ENCODE measurements at places on chromosomes 4 and X.

DNA sequence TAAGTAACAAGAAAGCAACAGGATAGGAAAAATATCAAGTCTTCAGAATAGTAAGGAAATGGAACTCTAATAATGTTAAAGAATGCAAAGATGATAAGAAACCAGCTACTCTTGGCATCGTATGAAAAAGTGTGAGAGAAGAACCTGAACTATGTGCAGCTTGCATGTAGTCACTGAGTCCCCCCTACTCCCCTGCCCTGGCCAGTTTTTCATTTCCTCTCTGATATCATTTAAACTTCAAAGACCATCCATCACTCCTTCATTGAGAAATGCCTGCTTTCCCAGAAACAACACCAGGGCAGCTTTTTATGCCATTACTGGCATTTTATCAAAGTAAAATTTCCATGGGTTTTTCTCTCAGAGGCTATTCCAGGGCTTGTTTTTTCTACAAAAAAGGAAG is 28.1 kb downstream of the INPP4B start:
- DNase-seq = peak; percentile 13

GRCh38 chrX:108439426-108439942 is at the start of gene COL4A5:
COL4A5 (plus strand) TSS chrX:108439838; CDS start chrX:108440126, 288 bp downstream.
- DNase-seq = peak; percentile 22

DNA sequence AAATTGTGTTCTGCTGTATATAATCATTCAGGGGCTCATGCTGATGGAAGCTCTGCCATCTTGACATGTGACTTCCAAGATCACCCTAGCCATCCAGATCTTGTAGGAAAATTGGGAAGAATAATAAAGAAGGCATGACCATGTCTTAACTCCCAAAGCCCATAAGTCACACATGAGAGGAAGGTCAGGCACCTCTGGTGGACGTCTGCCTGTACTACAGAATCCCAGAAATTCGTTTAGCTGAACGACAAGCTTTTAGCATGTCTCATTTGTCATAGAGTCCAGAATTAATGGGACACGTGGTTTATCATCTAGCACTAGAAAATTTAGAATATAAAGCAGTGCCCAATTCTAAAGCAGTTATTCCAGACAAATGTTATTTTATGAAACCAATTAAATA is 212.7 kb downstream of the CENPC start:
- no peak for DNase-seq

- no peak for DNase-seq
These were observed 229.2 kb upstream of the AGA start for GRCh38 chr4:177671387-177671786.

GRCh38 chr4:150080337-150080736 is 2.1 kb downstream of the DCLK2 start:
- DNase-seq = no peak

DNA sequence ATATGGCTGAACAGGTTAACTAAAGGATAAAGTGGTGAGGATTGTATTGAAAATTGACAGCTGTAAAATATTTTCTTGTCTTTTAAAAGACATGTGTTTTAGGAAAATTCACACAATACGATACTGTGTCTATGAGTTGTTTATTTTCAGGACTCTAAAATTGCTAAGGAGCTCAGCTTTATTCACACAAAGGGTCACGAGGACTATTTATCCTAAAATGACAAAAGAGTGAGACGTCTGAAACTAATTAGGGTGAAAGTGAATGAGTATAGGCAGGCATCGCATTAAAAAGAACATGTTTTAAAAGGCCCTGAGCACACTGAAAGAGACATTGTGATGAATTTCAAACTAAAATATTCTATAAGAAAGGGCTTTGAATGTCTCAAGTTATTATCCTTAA is 304.7 kb downstream of the SH2D1A start:
- no peak for DNase-seq

DNA sequence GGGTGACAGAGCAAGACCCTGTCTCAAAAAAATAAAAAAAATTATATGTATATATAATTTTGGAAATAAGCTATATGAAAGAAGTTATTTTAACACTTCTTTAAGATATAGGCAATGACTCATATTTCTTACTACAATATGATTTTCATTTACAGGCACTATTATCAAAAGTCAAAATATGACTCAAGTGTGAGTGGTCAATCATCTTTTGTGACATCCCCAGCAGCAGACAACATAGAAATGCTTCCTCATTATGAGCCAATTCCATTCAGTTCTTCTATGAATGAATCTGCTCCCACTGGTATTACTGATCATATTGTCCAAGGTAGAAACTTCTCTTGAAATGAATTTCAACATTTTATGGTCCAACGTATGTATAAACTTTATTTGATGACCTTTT is 20.8 kb downstream of the OCIAD1 start:
- no peak for DNase-seq

DNA sequence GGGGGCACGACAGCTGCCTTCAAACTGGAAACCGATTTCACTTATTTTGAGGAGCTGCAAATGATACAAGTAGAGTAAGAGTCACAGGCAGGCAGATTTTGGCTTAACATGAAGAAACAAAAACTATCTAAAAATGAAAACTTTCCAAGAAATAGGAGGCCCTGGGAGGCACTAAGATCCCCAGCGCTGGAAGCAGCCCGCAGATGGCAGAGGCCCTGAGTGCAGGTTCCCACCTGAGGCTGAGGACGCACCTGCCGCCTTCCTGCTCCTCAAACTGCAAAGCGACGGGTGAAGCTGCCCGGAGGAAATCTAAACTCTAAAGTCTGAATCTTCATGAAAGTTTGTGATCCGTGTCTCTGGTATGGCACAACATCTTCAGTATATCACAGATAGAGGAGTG is 138.7 kb downstream of the AFAP1 start:
- DNase-seq = no peak

- peak; percentile 93 for DNase-seq
These were observed at the start of gene CD99 for GRCh38 chrX:2690856-2691542. CD99 (plus strand) TSS chrX:2691295; CDS start chrX:2691361, 66 bp downstream.

DNA sequence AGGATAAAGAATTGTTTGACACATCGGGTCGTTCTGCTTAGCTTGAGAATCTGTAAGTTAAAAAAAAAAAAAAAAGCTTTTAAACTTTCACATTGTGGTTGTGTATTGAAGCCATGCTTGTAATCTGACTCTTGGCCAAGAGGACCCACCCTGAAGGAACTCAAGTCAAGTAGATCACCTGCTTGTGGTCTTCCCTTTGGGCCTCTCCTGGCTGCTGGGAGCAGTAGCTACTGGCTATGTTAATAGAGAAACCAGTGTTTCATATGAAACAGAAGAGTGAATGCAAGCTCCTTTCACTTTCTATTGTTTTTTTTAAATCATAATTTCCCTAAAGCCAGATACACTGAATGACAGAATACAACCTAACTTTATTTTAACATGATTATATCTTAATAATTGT is 402.4 kb upstream of the NDST4 start:
- DNase-seq = no peak

DNA sequence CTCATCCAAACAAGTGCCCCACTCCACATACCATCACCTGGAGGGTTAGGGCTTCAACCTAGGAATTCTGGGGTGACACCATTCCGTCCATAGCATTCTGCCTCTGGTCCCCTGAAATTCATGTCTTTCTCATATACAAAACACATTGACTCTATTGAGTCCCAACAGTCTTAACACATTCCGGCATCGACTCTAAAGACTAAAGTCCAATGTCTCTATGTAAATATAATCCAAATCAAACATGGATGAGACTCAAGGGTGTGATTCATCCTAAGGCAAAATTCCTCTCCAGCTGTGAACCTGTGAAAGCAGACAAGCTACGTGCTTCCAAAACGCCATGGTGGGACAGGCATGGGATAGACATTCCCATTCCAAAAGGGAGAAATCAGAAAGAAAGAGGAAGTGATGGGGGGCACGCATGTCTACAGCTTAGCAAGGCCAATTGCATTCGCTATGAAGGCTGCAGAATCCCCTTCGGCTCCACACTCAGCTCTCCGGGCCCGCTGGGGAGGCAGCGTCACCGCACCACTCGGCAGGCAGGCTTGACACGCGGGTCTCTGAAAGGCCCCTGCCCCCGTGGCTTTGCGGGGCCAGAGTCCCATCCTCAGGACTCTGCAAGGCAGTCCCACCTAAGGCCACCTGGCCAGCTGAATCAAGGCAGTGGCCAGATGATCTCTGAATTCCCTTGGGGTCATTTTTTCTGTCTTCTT is 53.2 kb downstream of the ADRA2C start:
- DNase-seq = no peak

GRCh38 chr4:23660865-23661264 is 229.0 kb downstream of the PPARGC1A start:
- no peak for DNase-seq

DNA sequence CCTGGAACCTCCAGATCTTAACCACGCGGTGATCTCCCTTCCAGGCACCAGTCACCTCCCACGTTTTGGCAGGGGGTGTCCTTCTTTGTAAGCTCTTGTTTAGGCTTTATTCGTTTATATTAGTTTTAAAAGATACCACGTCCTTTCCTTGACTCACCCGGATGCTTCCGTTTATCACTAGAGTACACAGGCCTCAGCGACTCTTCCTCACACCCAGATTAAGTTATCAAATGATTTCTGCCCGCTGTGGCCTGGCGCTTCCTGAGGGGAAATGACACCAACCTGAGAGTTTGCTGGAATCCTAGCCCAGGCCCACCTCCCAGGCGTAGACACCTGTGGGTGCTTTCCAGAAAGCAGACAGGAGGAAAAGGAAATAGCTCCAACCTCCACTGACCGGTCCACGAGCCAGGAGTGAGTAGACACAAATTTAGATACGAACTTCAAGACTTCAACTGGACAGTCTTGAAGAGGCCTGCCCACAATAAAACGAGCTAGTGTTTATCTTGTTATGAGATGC is 756 bp upstream of the ADAMTS3 start:
- DNase-seq = no peak

DNA sequence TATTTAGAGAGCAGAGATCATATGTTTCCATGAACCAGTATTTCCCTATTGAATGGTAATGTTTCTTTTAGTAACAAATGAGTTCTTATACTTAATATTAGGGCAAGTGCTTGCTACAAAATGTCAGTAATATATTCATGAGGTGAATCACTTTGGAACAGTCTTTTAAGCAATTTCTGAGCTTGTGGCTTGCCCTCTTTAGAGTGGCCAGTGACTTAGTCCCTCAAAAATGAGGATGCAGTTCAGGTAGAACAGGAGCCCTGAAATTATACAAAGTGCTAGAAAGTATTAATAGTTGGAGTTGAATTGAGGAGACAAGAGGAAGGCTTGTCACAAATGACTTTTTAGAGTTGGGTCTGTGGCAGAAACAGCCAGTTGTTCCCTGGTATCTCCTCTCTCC is 53.4 kb upstream of the PITX2 start:
- DNase-seq = no peak

GRCh38 chr4:85747882-85748491 is 273.0 kb downstream of the ARHGAP24 start:
- DNase-seq = peak; percentile 50

DNA sequence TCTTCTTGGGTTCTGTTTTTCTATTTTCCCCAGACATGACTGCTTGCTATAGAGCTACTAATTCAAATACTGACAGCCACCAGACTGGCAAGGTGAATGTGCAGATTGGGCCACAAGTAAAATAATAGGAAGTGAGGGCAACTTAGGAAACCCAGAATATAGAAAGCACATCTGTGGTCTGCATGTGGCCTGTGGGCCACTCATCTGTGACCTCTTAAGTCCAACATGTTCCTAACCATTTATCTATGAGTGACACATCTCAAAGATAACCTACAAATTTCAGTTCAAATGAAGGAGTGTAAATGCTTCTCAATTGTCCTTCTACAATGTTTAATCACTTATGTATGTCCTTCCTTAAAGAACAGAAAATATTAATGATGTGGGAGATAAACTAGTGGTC is 128.9 kb downstream of the REELD1 start:
- DNase-seq = no peak

DNA sequence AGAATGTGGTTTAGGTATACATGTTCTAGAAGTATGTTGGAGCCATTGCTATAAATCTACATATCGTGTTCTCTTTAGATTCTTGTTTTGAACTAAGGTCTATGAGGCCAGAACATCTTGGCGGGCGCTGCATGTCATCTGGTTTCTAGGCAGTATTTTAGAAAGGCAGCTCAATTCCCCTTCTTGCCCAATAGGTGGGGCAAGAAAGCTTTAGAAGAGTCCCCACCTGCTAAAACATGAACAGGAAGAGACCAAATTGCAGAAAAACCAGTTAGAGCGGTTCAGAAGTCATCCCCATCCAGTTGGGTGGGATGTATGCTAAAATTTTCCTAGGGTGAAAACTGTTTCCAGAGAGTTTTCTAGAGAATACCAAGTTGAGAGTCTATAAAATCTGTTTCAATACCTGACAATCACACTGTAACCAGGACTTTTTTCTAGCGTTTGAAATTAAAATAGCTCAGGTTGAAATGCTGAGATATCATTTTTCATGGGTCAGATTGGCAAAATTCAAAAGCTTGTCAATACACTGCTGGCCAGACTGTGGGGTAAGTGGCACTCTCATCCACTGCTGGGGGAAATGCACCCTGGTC is 17.5 kb upstream of the SH3KBP1 start:
- peak; percentile 75 for DNase-seq

- DNase-seq = peak; percentile 11
These were observed 21.2 kb upstream of the SYNPO2 start for GRCh38 chr4:118867311-118868067.

DNA sequence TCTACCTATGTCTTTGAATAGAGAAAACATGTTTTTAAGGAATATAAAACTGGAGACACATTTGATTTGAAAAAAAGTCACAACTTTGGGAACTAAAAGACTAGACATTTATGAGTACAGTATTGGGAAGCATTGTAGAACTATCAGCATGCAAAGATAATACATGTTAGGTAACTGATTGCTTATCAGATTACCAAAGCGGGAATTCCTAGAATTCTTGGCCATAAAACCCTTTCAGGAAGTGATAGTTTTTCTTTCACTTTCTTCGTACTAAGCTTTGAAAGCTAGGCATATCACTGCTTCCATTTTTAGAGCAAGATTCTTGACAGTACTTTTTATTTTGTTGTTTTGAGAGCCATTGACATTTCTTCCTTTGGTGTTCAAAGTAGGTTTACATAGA is 646.6 kb upstream of the PITX2 start:
- DNase-seq = no peak

- DNase-seq = no peak
These were observed 97.4 kb upstream of the MED14 start for GRCh38 chrX:40832723-40833122.

DNA sequence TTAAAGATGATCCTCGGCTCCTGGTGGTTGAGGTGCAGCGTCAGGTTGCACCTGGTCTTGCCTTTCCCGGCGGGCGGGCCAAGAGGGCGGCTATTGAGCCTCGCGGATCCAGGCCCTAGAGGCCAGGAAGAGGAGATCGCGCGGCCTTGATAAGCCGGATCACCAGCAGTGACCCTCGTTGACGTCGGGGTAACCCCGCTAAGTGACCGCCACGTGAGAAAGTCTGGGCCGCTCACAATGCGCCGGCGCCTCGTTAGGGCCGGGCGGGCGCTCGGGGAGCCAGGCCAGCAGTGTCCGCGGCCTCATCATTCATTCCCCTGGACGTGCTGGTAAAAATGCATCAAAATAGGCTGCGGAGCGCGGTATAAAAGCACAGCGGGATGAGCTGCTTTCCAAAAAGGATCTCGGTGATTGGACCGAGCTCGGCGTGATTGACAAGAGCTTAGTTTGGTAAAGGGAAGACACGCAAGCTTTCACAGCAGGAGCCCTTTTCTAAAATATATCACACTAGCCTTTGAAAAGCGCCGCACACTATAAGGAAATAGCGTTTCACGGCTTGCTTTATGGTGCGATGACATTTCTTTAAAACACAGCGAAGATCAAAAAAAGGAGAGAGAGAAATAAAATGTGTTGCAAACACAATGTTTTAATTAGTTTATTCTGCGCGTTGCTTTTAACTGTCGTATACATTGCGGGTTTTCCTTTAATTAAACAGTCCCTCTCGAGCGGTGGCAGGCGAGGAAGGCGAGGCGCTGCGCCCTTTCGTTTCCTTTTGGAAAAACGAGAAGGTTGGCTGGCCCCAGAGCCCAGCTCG is 15.9 kb upstream of the ZIC3 start:
- no peak for DNase-seq

GRCh38 chr4:105179539-105180401 is 33.1 kb downstream of the TET2 start:
- no peak for DNase-seq
